ENCODE measurements at places on chromosomes 2 and 18.

- no peak for DNase-seq
Observed at GRCh38 chr18:31146809-31147208, 15.8 kb downstream of the DSC1 start.

- no peak for DNase-seq
Observed at GRCh38 chr2:43576981-43577892, 18.6 kb downstream of the THADA start.

GRCh38 chr2:3652896-3653625, 4.9 kb upstream of the ALLC start:
- DNase-seq, result no peak

GRCh38 chr2:121815216-121815615, 59.8 kb downstream of the TSN start:
- no peak for DNase-seq

GRCh38 chr2:1497122-1497611, 83.9 kb downstream of the TPO start:
- DNase-seq, result no peak

- DNase-seq, result no peak
Observed at GRCh38 chr2:227655454-227655853, 11.2 kb upstream of the SCYGR5 start.

DNA sequence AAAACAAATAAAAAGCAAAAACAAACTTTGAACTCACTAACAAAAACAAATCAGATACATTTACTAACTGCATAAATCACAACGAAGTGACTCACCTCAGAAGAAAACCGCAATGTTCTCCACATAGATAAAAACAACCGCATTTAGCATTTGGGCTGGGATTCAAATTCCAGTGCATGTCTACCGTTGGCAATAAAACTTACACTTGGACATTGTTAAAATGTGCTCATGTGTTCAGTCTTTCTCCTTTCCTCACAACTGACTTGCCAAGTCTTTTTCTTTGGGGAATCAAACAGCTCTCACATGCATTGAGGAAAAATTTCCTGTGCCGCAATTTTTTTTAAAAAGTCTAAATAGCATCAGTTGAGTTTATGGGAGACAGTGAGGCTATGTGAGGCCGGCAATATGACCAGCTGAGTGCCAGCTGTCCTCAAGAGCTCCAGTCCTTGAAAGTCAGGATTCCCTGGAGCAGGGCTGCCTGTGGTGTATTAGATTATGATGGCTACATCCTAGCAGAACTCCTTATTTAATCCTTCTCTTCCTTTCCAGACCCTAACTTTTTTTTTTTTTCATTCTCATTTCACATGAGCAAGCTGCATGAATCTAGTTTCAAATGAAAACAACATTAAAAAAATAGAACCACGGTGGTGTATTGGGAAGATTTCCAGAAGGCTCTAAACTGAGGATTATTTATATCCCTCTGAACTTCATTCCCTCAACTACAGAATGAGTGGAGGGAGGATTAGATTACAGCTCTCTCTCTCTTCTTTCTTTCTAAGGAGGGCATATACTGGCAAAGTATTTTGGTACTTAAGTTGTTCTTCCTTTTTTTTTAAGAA, 70.2 kb upstream of the MEIS1 start:
- no peak for DNase-seq

DNA sequence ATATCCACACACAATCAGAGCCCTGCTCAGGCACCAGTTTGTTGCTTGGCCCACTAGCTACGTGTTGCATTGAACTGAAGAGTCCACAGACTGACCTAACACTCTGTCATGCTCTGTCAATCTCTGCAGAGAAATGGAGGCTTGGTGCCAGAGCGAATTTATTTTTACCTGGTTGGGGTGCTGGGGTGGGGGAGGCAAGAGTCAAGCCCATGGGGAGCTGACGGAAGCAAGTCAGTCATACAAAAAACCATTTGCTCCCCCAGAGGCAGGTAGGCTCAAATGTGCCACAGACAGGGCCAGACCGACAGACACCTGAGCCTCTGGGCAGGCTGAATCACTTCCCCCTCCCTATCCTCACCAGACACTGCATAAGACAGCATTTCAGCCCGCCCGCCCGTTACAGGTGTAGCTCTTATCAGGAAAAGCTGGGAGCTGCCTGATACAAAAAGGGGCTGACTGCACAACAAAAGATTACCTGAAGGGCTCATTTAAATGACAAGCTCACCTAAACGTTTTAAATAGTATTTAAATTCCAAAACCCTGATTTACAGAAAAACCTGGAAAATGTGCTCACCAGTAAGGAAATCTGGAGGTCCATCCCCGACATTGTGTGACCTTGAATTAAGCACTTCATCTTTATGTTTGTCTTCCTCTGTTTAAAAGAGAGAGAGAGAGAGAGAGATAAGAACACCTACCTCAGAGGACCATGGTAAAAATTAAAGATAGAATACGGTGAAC, 2.1 kb upstream of the PCBP1 start:
- DNase-seq, result peak; percentile 62

- DNase-seq, result no peak
Observed at GRCh38 chr2:101123795-101124471, 27.2 kb downstream of the TBC1D8 start.
